ENCODE measurements at places on chromosomes 2 and 18.

GRCh38 chr2:182652326-182652725, 63.7 kb upstream of the DNAJC10 start:
- DNase-seq = peak; percentile 31

DNA sequence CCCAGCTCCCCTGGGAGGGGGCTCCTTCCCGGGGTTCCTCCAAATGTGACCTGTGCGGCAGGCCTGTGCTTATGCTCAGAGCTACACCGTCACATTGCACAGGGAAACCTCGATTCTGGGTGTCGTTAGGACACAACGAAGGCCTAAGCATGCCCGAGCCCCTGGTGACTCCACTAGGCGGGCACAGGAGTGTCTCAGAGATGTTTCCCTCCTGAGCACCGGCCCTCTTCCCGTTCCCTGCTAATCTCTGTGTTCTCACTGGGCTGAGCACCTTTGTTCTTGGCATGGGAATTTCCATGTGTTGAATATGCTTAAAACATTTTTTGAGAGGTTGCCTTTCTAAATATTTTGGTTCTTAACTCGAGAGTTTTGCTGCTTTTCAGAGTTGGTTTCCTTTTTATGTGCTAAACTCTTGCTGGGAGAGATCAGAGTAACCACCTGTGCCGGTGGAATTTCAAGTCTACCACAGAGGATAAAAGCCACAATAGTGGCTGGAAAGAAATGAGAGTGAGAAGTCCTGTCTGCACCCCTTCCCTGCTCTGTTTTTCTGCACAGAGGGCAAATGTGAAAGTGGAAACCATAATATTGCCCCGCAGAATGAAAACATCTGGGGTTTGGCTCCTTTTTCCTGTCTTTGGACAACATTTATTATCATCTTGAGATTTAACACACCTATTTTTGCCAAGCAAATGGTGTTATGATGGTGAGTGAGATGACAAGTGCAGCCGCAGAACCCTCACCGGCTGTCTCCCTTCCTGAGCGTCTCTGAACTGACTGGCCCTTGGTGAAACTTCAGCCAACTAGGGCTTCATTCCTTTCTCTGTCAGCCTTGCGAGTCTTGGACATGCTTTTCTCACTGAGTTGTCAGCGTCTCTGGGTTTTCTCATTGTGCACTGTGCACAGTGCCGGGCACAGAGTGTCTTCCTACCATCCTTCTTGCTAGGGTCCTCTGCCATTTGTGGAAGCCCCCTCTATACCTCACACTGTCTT, 154.1 kb downstream of the VAPA start:
- DNase-seq = no peak

- DNase-seq = no peak
Observed at GRCh38 chr2:74093840-74094239, 53.9 kb downstream of the BOLA3 start.

DNA sequence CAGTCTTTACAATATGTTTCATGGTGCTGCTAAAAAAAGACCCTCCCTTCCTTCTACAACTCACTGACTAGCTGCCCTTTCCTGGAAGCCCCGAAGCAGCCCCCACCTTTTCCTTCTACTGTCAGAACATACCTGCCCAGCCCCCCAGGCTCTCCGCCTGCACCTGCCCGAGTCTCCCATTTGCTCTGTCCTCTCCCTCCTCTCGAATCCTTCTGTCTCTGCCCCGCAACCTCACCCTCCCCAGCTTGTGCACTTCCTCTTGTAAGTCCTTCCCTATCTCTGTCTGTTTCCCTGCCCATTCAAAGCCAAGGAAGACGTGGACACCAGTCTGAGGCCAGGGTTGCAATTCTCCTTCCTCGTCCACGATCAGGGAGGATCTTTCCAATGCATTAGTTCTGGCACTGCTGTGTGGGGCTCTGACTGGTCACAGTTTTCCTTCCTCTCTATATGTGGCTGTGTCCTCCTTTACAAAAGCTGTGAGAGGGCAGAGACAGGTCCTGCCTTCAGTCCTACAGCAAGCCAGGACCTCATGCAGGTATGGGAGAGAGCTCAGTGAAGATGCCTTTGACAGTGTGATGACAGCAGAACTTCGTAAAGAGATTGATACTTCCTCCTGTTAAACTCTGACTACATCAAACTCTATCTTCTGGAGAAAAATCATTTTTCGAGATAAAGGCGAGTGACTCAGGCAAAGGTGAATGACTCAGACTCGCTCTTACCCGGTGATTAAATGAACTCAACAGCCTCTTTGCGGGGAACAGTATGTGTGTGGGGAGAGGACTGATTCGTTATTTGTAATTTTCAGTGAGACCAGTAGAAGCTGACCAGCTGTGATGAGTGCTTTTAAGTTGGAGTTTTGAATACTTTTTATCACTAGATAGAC, 14.2 kb downstream of the TNFRSF11A start:
- DNase-seq = no peak

DNA sequence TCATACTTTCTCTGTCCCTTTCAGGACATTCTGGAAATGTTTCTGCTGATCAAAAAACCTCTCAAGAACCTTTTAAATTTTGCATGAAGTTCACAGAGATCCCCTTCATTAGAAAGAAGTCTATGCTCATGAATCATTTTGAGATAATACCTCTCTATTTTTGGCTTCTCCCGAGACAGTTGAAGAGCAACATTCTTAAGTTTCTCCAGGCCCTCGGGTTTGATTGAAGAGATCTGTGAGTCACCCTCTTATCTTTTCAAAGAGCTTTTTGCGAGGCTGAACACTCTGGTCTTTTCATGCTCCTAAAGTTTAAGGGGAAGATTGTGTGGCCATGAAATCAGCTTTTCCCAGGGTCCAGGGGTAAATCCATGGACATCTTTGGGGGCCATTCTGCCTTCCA, 354.2 kb downstream of the FBXO15 start:
- peak; percentile 88 for DNase-seq

DNA sequence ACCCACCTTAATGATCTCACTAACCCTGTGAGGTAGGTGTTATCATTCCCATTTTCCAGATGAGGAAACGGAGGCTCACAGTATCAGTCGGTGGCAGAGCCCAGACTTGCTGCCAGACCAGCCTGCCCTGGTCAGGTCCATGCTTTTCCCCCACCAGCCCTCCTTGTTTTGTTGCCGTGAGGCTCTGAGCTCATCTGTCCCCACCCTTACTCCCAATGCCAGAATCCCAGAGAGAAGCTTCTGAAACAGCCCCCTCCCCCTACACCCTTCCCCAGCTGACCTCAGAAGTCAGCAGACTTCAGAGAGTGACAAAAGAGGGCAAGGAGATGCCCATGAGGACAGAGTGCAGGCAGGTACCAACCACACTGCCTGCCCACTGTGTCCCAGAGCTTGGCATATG, 20.8 kb upstream of the TNS1 start:
- no peak for DNase-seq

DNA sequence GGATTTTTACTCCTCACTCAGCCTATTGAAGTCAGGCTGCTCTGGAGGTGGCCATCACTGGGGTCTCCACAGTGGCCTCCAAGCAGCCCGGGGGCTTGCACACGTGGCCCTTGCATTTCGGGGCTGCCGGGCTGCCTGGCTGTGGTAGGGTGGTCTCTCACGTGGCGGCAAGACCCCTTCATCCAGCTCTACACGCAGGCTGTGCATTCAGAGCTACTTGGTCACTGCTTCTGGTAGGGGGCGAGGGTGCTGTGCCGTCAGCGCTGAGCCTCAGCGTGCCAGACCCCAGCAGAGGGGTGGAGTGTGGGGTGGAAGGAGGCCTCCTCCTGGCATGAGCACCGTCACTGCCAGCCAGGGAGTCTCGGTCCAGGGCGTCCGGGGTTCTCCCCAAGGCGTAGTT, 80.6 kb downstream of the SH3BP4 start:
- no peak for DNase-seq

DNA sequence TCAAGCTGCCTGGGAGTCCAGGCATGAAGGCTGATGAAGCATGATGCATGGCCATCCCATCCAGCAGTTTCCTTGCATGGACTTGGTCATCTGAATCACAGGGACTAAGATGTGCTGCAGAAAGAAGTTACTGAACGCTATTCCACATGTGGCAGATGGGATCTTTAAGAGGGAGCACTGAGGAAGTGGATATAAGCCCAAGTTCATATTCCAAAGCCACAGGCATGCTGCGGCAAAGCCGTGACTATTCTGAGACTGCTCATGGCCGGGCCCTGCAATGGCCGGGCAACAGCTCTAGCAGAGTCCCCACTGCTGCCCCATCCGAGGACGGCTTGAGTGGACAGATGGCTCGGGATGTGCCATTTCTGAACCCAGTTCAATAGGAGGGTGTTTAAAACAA, 61.5 kb downstream of the STPG4 start:
- no peak for DNase-seq

DNA sequence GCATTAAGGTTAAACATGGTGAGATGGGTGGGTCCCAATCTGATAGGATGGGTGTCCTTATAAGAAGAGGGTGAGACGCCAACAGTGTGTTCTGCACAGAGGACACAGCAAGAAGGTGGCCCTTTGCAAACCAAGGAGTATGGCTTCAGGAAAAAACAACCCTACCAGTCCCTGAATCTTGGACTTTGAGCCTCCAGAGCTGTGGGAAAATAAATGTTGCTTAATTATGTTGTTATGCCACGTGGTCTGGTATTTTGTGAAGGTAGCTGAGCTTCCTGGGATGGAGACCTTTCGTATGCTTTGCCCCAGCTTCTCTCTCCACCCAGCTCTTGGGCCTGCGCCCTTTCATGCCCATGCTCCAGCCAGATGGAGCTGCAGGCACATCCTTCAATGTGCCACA, 114.2 kb upstream of the EPC2 start:
- DNase-seq = no peak

- DNase-seq = no peak
Observed at GRCh38 chr2:98777076-98777475, 46.1 kb upstream of the MGAT4A start.

All from trophoblast cell (in vitro differentiated cells and primary cell).